Activated CD8-positive, alpha-beta memory T cell treated with anti-CD3 and anti-CD28 coated beads for 1 hour (primary cell): ENCODE measurements at places on chromosomes 5 and 9.

DNA sequence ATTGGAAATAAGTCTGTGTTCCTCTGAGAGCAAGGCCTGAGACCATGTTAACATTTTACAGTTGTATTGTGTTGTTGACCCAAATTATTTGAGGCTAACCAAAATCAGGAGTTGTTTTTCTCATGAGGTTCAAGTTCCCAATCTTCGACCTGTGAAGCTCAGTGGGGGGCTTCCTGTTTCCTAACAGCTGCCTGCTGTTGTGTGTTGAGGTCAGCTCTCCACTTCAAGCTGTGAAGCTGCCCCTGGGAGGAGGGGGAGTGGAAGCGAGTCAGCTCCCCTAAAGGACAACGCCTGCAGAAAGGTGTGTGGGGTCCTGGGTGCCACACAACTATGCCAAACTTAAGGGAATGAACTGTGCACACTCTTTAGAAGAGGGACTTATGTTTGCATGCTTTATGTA lies 295.5 kb downstream of the IRX1 start:
- DNase-seq, result no peak

- no peak for DNase-seq
These were observed 46.0 kb downstream of the C7 start for GRCh38 chr5:40955313-40955712.

GRCh38 chr9:31304576-31304975 lies 1079.9 kb upstream of the ACO1 start:
- no peak for DNase-seq

GRCh38 chr5:102450313-102450990 lies 48.3 kb downstream of the SLCO6A1 start:
- no peak for DNase-seq

DNA sequence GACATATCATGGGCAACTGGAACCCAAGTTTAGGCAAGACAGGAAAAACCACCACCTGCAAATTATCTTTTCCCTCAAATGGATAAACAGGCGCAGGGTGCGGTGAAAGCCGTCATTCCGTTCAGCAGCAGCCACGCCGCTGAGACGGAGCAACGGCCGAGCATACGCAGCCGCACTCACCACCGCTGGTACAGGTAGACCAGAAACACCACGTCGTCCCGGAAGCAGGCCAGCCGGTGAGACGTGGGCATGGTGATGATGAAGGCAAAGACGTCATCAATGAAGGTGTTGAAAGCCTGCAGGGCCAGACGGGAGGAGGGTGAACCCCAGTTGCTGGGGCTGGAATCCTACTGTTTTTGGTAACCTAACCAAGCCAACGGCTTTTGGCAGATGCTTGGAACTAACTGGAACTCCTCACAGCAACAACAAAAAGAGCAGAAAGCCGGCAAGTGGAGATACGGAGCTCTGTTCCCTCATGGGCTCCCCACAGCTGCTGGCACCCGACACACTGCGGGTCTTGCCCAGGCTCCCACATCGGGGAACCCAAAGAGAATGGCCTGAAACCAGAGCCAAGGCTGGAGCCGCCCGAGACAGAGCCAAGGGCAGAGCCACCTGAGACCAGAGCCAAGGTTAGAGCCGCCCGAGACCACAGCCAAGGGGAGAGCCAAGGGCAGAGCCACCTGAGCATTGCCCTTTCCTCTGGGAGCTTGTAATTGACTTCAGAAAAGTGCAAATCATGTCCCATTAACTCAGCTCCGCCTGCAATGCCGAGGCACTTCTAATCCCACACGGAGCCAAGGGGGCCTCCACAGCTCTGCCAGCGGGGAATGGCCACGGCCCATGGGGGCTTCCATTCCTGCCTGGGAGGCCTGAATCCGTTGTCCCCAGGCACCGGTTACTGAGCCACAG lies 24.2 kb downstream of the CLPTM1L start:
- no peak for DNase-seq
